Foreskin keratinocyte (primary cell): ENCODE measurements at places on chromosomes 6 and 20. TPM values are rescaled to one million over a fixed set of nuclear protein-coding genes. Genes with fewer than 3 reads are reported as not detected.

GRCh38 chr20:1323256-1323655, 5.7 kb downstream of the SDCBP2 start:
- DNase-seq: no peak

The APOBEC2 gene
- not detected in 2 replicates for total RNA-seq

The SOX12 gene
- total RNA-seq: 4.7 and 5.1 TPM in 2 replicates

The ZSCAN12 gene
- total RNA-seq: 6.0 and 6.5 TPM in 2 replicates

GRCh38 chr20:38271608-38272120, 11.1 kb upstream of the KIAA1755 start:
- DNase-seq: no peak

GRCh38 chr6:53750052-53750650, 44.7 kb upstream of the LRRC1 start:
- no peak for DNase-seq

DNA sequence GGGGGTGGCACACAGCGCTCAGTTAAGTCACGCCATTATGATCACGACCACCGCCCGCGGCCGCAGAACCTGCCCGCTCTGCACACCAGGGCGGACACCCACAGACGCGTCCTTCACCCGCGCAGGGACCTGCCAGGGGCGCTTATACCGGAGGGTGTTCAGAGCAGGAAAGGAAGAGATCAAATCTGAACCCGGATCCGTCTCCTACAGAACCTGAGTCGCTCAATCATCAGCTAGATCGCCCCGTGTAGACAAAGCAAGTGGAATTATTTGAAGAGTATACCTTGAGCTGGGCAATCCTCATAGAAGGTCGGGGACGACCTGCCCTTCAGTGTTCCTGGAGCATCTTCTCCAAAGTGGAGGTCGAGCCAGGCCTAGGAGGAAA, 14.4 kb upstream of the ZNF217 start:
- no peak for DNase-seq
